ENCODE measurements at places on chromosomes 4 and X. TPM values are rescaled to one million over a fixed set of nuclear protein-coding genes. Genes with fewer than 3 reads are reported as not detected.

Gene DTHD1
- polyA plus RNA-seq, result not detected

GRCh38 chr4:5995901-5996623 is 22.2 kb downstream of the C4orf50 start:
- H3K27me3 ChIP-seq, result no peaks in the 10 kb centered on the region
- no peaks in the 10 kb centered on the region for H3K4me1 ChIP-seq
- no peaks in the 10 kb centered on the region for H3K36me3 ChIP-seq
- H3K4me3 ChIP-seq, result no peak overlapping the region

Gene SSX2
- polyA plus RNA-seq, result not detected

DNA sequence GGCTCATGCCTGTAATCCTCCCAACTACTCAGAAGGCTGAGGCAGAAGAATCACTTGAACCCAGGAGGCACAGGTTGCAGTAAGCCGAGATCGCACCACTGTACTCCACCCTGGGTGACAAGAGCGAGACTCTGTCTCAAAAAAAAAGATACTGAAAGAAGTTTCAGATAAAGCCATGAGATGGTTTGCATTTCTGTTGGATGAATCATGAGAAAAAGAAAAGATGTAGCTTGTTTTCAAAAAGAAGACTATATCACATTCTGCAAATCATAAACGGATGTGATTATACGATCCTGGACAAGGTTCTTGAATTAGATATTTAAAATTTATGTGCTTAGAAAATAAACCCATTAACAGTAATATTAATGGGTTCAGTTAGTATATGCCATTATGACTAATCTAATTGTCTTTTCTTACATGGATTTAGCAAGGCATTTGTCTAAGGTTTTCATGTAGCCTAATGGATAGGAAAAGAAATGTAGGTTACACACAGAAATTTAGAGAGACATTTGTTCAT is 345.9 kb downstream of the SLC7A11 start:
- H3K4me3 ChIP-seq, result no peak overlapping the region
- H3K36me3 ChIP-seq, result no peaks in the 10 kb centered on the region
- H3K4me1 ChIP-seq, result no peaks in the 10 kb centered on the region
- no peak overlapping the region for H3K27ac ChIP-seq

DNA sequence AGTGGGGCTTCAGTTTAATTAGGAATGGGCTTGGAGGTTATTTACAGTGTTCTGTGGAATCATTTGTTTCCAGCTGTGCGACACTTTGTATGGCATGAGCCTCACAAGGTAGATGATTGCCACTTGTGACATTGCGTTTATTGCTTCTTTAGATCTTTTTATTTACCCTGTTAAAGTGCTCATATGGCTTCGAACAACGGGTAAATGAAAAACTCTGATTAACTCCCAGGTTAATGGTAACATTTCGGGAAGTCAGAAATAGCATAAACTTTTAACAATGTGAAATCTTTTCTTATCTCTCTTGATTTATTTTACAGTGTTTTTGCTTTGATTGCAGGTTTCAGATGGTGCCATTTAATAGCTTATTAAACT is 494.3 kb downstream of the IDS start:
- no peaks in the 10 kb centered on the region for H3K27me3 ChIP-seq
- H3K4me1 ChIP-seq, result no peaks in the 10 kb centered on the region
- no peaks in the 10 kb centered on the region for H3K36me3 ChIP-seq

GRCh38 chr4:47690611-47691010 is 147.3 kb downstream of the CORIN start:
- H3K36me3 ChIP-seq, result no peaks in the 10 kb centered on the region
- peaks cover 6% of the 10 kb centered on the region for H3K27me3 ChIP-seq
- DNase-seq, result no peak
- no peak overlapping the region for H3K4me3 ChIP-seq

Gene MAML3
- polyA plus RNA-seq, result 0.13 TPM

Gene TMPRSS11B
- polyA plus RNA-seq, result not detected

DNA sequence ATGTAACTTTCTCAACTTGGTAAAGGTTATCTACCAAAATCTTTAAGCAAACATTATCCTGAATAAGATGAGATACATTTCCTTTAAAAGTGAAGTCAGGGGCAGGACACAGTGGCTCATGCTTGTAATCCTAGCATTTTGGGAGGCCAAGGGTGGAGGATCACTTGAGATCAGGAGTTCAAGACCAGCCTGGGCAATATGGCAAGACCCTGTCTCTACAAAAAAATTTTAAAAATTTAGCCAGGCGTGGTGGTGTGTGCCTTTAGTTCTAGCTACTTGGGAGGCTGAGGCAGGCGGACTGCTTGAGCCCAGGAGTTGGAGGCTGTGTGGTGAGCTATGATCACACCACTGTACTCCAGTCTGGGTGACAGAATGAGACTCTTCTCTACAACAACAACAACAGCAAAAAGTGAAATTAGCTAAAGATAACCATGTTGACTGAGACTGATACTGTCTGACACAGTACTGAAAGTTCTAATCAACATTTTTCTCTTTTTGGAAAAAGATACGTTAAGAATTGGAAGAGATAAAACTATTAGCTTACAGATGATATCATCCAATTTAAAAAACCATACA is 4.9 kb downstream of the DCAF16 start:
- H3K27me3 ChIP-seq, result no peaks in the 10 kb centered on the region
- H3K27ac ChIP-seq, result no peak overlapping the region
- peaks cover 45% of the 10 kb centered on the region for H3K4me1 ChIP-seq
- H3K4me3 ChIP-seq, result peak overlapping the region; percentile 93
- H3K36me3 ChIP-seq, result peaks cover 30% of the 10 kb centered on the region

Gene AADAT
- polyA plus RNA-seq, result not detected

DNA sequence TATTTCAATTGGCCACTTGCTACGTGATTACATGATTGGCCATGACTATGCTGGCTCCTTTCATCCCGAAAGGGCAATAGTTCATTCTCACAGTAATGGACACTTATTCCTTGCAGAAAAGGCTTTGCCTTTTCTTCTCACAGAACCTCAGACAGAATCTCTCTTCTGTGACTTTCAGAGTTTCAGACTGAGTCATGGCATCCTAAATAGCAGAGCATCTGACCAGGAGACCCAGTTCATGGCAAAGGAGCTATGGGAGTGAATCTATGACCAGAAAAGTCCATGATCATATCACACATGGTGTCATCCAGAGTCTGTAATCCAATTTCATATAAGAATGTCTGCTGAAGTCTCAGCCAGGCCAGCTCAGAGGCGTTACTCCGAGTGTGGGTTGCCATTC is 263.3 kb upstream of the CLNK start:
- no peak for DNase-seq
- H3K27me3 ChIP-seq, result no peaks in the 10 kb centered on the region
- no peaks in the 10 kb centered on the region for H3K4me1 ChIP-seq

GRCh38 chrX:50671661-50672060 is 142.3 kb downstream of the SHROOM4 start:
- no peak overlapping the region for H3K4me3 ChIP-seq
- no peak overlapping the region for H3K27ac ChIP-seq
- no peaks in the 10 kb centered on the region for H3K36me3 ChIP-seq
- DNase-seq, result no peak

GRCh38 chr4:3136454-3136853 is 62.0 kb downstream of the HTT start:
- no peak for DNase-seq
- no peak overlapping the region for H3K27ac ChIP-seq
- H3K36me3 ChIP-seq, result peaks cover 72% of the 10 kb centered on the region
- no peaks in the 10 kb centered on the region for H3K27me3 ChIP-seq

DNA sequence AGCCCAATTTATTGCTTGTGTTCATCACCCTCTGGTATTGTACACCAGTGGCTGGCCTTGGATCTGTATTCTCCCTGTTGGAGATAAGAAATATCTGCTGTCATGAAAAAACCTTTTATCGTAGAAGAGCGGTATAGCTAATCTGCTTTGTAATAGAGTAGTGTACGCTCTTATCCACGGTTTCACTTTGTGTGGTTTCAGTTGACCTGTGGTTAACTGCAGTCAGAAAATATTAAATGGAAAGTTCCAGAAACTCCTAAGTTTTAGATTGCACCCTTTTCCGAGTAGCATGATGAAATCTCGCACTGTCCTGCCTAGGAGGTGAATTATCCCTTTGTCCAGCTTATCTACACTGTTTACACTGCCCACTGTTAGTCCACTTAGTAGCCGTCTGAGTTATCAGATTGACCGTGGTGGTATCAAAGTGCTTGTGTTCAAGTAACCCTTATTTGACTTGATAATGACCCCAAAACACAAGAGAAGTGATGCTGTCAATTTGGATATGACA is 42.4 kb downstream of the KDM6A start:
- no peaks in the 10 kb centered on the region for H3K27me3 ChIP-seq
- H3K36me3 ChIP-seq, result no peaks in the 10 kb centered on the region
- no peak overlapping the region for H3K27ac ChIP-seq
- DNase-seq, result no peak
- H3K4me3 ChIP-seq, result peak overlapping the region; percentile 43

GRCh38 chr4:159051245-159052071 is 51.4 kb upstream of the RAPGEF2 start:
- H3K36me3 ChIP-seq, result no peaks in the 10 kb centered on the region
- no peaks in the 10 kb centered on the region for H3K27me3 ChIP-seq

GRCh38 chr4:26059391-26060154 is 145.6 kb downstream of the SMIM20 start:
- H3K27me3 ChIP-seq, result no peaks in the 10 kb centered on the region
- no peaks in the 10 kb centered on the region for H3K4me1 ChIP-seq
- no peak for DNase-seq

- H3K27ac ChIP-seq, result no peak overlapping the region
- H3K4me1 ChIP-seq, result no peaks in the 10 kb centered on the region
- H3K4me3 ChIP-seq, result no peak overlapping the region
- H3K36me3 ChIP-seq, result no peaks in the 10 kb centered on the region
Observed at GRCh38 chr4:149113804-149114430, 671.7 kb upstream of the NR3C2 start.

- DNase-seq, result no peak
- no peak overlapping the region for H3K27ac ChIP-seq
- no peak overlapping the region for H3K4me3 ChIP-seq
- H3K4me1 ChIP-seq, result no peaks in the 10 kb centered on the region
Observed at GRCh38 chrX:134482371-134482770, 22.4 kb downstream of the HPRT1 start.

- peaks cover 4% of the 10 kb centered on the region for H3K36me3 ChIP-seq
- DNase-seq, result no peak
- H3K4me1 ChIP-seq, result no peaks in the 10 kb centered on the region
- H3K27me3 ChIP-seq, result no peaks in the 10 kb centered on the region
- H3K4me3 ChIP-seq, result no peak overlapping the region
Observed at GRCh38 chr4:77175201-77175611, 18.2 kb downstream of the CCNG2 start.

- H3K36me3 ChIP-seq, result no peaks in the 10 kb centered on the region
- DNase-seq, result no peak
- H3K4me3 ChIP-seq, result no peak overlapping the region
Observed at GRCh38 chr4:37726666-37727065, 40.5 kb upstream of the RELL1 start.

Gene ADGRL3
- polyA plus RNA-seq, result not detected

- DNase-seq, result no peak
- no peak overlapping the region for H3K4me3 ChIP-seq
- no peak overlapping the region for H3K27ac ChIP-seq
- no peaks in the 10 kb centered on the region for H3K36me3 ChIP-seq
Observed at GRCh38 chr4:108700081-108700757, 49.8 kb downstream of the OSTC start.

Gene RBPJ
- polyA plus RNA-seq, result 115 TPM

DNA sequence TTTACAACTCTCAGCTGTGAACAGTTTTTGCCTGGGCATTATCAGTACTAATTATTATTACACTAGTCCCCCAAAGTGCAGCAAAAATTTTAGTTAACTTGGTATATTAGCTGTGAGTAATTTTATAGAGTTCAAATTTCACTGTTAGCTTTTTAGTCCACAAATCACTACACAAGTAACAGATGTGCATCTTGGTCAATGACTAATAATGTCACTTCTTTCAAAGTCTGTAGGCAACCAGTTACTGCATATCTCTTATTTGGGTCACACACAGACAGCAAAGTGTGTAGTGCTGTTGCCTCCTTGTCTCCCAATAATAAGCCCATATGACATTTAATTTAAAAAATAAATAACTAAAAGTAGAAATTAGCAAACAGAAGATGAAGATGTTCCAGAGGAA is 159.9 kb downstream of the SCFD2 start:
- no peak overlapping the region for H3K4me3 ChIP-seq
- no peak for DNase-seq
- no peaks in the 10 kb centered on the region for H3K27me3 ChIP-seq
- no peaks in the 10 kb centered on the region for H3K36me3 ChIP-seq
- H3K27ac ChIP-seq, result no peak overlapping the region
- H3K4me1 ChIP-seq, result no peaks in the 10 kb centered on the region

- H3K4me1 ChIP-seq, result no peaks in the 10 kb centered on the region
- H3K27me3 ChIP-seq, result no peaks in the 10 kb centered on the region
- H3K36me3 ChIP-seq, result no peaks in the 10 kb centered on the region
Observed at GRCh38 chr4:173958445-173958844, 325.0 kb downstream of the FBXO8 start.

DNA sequence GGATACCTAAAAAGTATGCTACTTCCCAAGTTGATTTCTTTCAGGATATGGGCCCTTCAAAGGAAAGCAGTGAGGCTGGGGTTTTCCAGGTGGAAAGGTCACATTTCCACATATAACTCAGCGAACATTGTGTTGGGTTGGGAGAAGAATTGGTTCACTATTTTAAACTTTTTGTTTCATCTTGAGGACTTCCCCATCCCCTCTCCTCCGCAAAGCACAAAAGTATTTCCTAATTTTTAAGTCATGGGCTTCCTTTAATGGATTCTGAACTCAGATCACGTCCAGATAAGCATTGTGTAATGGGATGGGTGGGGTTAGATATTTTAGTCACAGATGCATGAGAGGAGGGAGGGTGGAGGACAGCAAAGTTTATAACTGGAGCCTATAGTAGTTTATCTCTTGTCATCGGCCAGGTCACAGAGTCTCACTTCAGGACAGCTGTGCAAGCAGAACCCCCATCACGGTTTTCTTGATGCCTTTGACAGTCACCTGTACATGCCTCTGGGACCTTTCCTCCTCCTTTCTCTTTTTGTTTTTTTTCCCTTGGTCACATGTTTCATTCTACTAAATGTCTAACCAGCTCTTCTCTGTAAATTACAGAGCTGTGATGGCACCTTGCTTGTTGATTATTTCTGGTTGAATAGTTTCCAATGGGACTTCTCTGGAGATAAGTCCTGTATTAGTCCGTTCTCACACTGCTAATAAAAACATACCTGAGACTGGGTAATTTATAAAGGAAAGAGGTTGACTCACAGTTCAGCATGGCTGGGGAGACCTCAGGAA is 115.4 kb downstream of the PTTG2 start:
- H3K4me3 ChIP-seq, result no peak overlapping the region
- no peaks in the 10 kb centered on the region for H3K27me3 ChIP-seq
- DNase-seq, result no peak
- H3K36me3 ChIP-seq, result peaks cover 5% of the 10 kb centered on the region
- no peaks in the 10 kb centered on the region for H3K4me1 ChIP-seq

Gene RUFY3
- 0.79 TPM for polyA plus RNA-seq

GRCh38 chrX:153646620-153647373 is at the start of gene DUSP9:
Gene DUSP9 (plus strand): TSS chrX:153647203. CDS start chrX:153647954, 751 bp downstream.
- no peak within 1 kb of the TSS for H3K27ac ChIP-seq
- peaks cover 6% of the 10 kb centered on the region for H3K4me1 ChIP-seq
- no peak for DNase-seq
- H3K36me3 ChIP-seq, result no peaks in the 10 kb centered on the region

DNA sequence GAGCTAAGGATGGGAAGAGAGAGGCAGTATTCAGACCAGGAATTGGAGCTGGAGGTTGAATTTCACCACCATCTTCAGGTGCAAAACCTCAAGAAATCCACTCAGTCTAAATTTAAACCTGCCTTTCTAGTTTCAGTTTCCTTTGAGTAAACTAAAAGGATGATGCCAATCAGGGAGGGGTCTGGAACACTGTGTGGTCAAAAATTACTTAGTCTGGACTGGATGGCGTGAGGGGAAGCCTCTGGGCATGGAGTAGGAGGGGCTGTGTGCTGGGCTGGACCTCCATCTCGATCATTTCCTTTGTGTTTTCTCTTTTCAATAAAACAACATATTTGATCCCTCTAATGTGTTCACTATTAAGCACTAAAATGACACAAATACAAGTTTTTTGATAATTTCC is 120.1 kb downstream of the GC start:
- H3K4me3 ChIP-seq, result no peak overlapping the region
- DNase-seq, result no peak
- H3K27me3 ChIP-seq, result no peaks in the 10 kb centered on the region
- H3K4me1 ChIP-seq, result no peaks in the 10 kb centered on the region
- H3K36me3 ChIP-seq, result no peaks in the 10 kb centered on the region

All from CD4-positive, CD25-positive, alpha-beta regulatory T cell (primary cell).